AG04450 (cell line): ENCODE measurements at places on chromosomes 3 and 15.

DNA sequence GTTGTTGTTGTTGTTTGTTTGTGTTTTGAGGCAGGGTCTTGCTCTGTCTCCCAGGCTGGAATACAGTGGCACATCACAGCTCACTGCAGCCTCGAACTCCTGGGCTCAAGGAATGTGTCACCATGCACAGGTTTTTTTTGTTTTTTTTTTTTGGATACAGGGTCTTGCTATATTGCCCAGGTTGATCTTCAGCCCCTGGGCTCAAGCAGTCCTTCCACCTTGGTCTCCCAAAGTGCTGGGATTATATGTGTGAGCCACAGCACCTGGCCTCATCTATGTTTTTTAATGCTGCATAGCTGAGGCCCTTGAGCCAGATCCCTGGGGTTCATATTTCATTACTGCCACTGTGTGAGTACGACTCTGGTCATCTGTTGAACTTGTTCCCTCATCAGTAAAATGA is 352.6 kb downstream of the FEZF2 start:
- DNase-seq, result no peak

GRCh38 chr3:66795365-66795764 is 202.7 kb upstream of the KBTBD8 start:
- peak; percentile 74 for DNase-seq

- no peak for DNase-seq
Measured at GRCh38 chr3:162332344-162332743, 835.7 kb downstream of the OTOL1 start.

GRCh38 chr3:54305409-54306099 is 183.2 kb downstream of the CACNA2D3 start:
- no peak for DNase-seq

- no peak for DNase-seq
Measured at GRCh38 chr3:117278424-117279190, 569.0 kb downstream of the TUSC7 start.
